ENCODE measurements at places on chromosomes 16 and 17. TPM values are rescaled to one million over a fixed set of nuclear protein-coding genes. Genes with fewer than 3 reads are reported as not detected.

Gene SLC7A5
- 44.5 TPM for polyA plus RNA-seq

Gene GPS1
- 69.1 TPM for polyA plus RNA-seq

Gene SLC52A1
- 0.74 TPM for polyA plus RNA-seq

Gene CA4
- 300 TPM for polyA plus RNA-seq

Gene TNFRSF13B
- polyA plus RNA-seq, result not detected

Gene KCTD19
- polyA plus RNA-seq, result not detected

Gene CALB2
- polyA plus RNA-seq, result 5.2 TPM

Gene GRIN2A
- under 0.01 TPM for polyA plus RNA-seq

Gene CHD9
- polyA plus RNA-seq, result 13.8 TPM

Gene PRSS36
- polyA plus RNA-seq, result 4.7 TPM

Gene SULT1A3
- polyA plus RNA-seq, result 21.0 TPM

Gene DNAH2
- polyA plus RNA-seq, result 0.32 TPM

Gene PLK1
- 2.4 TPM for polyA plus RNA-seq
